Cardiac fibroblast (primary cell): ENCODE measurements at places on chromosomes 5 and 9.
A peak's percentile ranks its signal among the peaks of the same experiment; 100 is the strongest.

DNA sequence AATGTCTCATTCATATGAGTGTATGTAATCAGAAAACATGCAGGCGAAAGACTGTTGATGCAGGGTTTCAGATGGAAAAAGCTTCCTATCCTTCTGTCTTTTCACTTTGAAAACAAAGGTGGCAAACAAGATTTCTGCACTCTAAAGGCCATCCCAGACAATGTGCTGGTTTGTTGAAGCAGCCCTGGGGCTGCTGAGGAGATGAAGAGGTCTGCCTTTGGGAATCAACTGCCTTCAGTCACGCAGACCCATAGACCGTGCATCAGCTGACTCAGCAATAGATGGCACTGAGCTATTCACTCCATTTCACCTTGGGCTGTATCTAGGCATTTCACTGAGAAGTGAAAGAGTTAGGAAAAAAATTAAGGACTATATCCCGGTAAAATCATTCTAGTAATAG is 60.5 kb upstream of the C5orf46 start:
- no peak for DNase-seq

- peak; percentile 94 for DNase-seq
Observed at GRCh38 chr5:122751293-122751782, 23.5 kb upstream of the SNX2 start.

DNA sequence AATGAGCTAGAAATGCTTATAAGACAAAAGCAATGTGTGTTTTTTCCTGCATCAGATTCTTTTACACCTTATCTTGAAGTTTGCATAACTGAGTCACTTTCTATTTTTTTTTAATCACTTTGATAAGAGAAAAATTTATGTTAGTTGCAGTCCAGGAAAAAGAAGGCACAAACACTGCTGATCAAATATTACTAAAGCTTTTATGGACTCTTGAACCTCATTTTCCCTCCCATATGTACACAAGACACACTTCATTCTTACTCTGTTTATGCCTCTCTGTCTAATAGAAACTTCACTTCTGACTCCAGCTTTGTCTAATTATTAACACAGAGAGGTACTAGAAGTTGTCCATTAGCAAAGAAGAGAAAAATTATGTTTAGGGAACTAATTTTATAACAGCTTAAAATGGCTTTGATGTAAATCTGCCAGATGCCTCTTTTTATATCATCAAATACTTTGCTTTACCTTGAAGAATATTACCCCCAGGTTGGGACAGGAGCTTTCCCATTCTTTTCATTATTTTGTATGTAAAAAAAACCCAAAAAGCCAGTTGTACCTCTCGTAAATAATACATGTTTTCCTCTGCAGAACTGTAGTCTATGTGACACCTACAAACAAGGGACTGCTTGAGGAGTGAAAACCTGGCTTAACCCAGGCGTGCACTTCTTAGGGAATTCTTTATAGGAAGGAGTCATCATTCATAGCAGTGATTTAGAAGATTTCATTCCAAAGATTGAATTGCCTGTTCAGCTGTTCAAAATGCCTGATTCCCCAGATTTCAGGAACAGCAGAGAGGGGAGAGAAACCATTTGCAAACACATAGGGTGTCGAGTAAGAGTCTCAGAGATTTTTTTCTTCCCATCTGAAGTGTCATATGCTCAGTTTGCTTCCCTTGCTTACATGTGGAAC is 72.6 kb downstream of the DAPK1 start:
- DNase-seq = no peak

DNA sequence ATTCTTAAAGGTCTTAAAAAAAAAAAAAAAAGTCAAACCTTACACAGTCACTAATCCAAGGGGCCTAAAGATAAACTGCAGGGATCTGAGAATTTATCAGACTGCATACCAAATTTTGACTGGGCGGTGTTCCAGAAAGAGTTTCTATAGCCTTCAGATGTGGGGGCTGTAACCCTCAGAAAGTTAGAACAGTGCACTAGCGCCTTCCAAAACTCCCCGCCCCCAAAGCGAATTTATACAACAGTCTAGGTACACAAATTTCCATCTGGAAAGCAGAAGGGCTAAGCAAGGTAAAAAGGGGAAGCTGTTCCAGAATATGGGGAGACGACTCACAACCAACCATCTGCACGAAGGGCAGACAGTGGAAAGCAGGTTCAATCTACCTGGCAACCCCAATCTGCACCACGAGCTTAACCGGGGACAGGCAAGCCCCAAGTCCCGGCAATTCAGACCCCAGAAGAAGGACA is 813 bp downstream of the ERMP1 start:
- DNase-seq = no peak

DNA sequence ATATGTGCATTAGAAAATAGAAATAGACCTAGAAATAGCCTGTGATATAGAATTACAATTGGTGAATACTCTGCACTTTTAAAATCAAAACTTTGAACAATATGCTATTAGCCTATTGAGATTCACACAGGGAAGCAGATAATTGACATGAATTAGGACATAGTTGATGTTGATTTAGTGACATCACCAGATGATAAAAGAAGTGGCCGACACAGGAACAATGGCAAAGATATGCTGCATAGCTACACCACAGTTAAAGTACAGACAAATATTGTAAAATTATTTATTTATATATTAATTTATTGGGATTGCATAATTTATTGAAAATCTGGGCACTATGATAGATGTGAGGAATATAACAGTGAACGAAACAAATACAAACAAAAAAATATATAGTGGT is 261.5 kb upstream of the CCNH start:
- DNase-seq = no peak

DNA sequence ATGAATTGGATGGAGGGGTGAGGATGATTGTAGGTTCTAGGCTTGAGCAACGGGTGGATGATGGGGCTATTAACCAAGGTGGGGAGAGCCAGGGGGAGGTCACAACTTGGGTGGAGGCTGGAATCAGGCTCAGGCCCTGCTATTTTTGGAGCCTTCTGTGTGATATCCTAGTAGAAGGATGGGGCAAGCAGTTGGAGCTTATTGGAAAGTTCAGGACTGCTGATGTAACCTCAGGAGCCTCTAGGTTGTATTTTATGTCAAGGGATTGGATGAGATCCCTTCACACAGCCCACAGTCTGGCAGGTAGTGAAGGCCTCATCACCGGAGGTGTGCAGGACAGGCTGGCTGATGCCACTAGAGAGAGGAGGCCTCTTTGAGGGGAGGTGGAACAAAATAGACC is 11.2 kb upstream of the RPS14 start:
- no peak for DNase-seq

GRCh38 chr5:58751222-58751837 is 168.5 kb downstream of the RAB3C start:
- DNase-seq = peak; percentile 29

DNA sequence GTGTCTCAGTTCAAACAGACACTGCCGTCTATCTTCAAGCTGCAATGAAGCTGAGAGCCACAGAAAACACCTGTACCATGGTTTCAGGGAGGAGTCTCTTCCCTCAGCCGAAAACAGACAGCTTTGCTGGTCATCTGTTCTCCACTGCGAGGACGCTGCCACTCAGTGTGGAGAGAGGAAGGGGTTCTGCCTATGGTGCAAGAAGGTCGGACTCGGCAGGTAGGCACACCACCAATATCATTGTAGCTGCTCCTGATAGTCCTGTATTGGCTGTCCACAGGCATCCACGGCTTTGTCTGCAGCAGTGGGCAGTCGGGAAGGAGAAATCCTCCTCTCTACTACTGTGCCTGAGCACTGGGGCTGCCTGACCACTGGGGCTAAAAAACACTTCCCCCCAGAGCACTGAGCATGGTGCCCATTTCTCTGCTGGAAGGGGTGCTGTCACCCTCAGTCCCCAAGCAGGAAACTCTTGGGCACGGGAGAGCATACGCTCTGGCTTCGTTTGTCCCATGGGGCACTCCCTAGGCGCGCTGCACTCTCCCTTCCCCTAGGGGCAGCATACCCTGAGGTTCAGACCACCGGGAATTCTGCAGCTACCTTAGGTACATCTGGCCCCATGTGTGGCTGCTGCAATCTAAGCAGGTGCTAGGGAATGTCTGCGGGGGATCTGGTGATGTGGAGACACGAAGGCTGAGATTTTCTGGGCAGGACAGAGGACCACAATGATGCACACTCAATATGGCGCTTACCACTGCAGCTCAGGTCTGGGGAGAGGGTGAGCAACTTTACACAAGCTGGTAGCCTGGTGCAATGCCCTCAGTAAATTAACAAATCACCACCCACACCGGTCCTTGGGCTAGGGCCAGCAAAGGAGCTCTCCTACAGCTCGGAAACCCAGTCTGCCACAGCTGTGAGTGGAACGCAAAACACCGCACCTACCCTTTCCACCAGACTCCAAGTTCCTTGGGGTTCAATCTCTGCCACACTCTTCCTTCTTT is 880.9 kb upstream of the SEMA6A start:
- DNase-seq = no peak

- no peak for DNase-seq
Observed at GRCh38 chr5:52469835-52470234, 317.9 kb upstream of the ITGA1 start.

- peak; percentile 43 for DNase-seq
Observed at GRCh38 chr5:66306844-66307315, 162.8 kb downstream of the SREK1 start.

- no peak for DNase-seq
Observed at GRCh38 chr9:306907-307306, 92.2 kb downstream of the DOCK8 start.

GRCh38 chr5:111494355-111494999 is 17.9 kb downstream of the STARD4 start:
- DNase-seq = no peak

DNA sequence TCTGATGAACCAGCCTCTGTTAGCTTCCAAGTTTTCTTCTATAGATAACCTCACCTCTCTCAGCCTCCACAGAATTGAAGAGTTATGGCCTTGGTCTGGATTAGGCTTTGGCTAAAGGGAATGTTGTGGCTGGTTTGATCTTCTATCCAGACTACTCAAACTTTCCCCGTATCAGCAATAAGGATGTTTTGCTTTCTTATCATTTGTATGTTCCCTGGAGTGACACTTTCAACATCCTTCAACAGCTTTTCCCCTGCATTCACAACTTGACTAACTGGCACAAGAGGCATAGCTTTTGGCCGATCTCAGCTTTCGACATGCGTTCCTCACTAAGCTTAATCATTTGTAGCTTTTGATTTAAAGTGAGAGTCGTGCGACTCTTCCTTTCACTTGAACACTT is 28.1 kb upstream of the GNE start:
- no peak for DNase-seq
